ENCODE measurements at places on chromosomes 6 and 20.

- no peak for DNase-seq
Observed at GRCh38 chr6:30682143-30683117, 4.0 kb downstream of the PPP1R18 start.

- DNase-seq = peak; percentile 81
Observed at GRCh38 chr6:137717074-137718073, 149.7 kb upstream of the TNFAIP3 start.

DNA sequence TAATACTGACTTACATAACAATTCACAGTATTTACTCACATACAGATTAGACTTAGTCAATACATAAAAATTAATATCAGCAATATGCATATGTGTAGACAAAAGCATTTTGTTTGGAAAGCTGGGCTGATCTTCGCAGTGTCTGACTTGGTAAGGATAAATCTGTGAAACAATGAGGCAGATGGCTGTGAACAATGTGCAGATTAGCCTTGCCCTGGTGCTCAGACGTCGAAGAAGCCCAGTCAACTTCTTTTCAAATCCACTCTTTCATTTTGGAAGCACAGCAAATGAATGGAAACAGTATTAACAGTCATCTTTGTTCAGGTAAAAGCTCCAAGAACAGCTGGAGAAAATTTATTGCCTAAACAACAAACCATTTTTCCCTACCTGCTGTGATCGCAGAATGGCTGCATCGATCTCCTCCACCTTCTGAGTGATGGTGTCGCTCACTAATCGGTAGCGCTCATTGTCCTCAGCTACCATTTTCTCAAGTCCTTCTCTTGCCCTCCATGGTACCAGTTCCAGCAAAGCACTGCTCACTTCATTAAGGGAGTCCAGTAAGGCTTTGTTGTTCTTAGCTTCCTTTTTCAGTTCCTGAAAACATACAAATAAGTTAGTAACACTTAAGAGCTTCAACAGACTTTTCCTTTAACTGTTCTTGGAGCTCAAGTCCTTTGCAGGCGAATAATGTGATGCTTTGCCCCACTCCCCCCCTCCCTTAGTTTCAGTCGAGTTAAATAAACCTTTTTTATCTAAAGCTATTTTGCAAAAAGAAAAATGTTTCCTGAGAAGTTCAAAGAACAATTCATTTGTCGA is 116.5 kb downstream of the DST start:
- DNase-seq = no peak

DNA sequence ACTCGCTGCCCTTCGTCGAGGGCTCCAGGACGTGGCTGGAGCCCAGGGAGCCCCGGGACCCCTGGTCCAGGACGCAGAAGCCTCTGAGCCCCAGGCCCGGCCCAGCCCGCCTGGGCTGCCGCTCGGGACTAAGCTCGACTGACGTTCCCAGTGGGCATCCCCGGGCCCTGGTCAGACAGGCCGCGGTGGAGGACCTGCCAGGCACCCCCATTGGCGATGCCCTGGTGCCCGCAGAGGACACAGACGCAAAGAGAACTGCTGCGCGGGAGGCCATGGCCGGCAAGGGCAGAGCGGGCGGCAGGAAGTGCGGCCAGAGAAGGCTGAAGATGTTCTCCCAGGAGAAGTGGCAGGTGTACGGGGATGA is 28.9 kb downstream of the ZNF831 start:
- DNase-seq = no peak

GRCh38 chr20:52621401-52621800 is 350.8 kb upstream of the TSHZ2 start:
- no peak for DNase-seq

- DNase-seq = no peak
Observed at GRCh38 chr6:88631830-88632229, 331.6 kb downstream of the RNGTT start.

GRCh38 chr20:49516916-49517804 is 34.7 kb upstream of the KCNB1 start:
- no peak for DNase-seq

DNA sequence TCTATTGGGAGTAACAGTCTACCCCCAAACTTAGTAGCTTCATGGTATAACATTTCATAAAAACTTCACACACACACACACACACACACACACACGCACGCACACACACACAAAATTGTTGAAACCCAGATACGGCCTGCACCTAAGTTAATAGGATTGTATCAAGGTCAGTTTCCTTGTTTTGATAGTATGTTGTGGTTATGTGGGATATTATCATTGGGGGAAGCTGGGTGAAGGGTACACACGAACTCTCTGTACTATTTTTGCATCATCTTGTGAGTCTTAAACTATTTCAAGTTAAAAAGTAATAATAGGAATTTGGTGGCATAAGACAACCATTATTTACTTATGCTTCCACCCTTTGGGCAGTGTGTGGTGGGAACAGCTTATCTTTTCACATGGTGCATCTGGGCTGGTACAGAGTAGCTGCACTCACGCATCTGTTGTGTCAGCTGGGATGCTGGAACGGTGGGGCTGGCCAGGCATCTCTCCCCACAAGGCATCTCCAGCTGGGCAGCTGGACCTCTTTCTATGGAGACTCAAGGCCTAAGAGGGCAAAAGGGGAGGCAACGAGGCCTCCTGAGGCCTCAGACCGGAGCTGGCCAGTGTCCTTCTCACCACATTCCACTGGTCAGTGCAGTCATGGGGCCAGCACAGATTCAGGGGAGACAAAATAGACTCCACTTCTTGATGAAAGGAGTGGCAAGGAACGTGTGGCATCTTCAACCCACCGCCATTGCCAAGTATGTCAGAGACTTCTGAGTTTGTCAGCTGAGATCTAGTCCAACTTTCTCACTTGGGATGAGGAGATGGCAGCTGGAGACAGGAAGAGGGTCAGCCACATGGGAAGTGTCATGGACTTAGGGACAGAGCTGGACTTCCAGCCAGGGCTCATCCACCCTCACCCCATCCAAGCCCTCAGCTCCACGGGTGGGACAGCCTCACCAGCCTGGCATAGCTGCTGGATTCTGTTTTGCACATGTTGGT is 20.5 kb upstream of the IP6K3 start:
- DNase-seq = no peak

GRCh38 chr6:35258336-35258735 is 1.2 kb upstream of the ZNF76 start:
- no peak for DNase-seq

DNA sequence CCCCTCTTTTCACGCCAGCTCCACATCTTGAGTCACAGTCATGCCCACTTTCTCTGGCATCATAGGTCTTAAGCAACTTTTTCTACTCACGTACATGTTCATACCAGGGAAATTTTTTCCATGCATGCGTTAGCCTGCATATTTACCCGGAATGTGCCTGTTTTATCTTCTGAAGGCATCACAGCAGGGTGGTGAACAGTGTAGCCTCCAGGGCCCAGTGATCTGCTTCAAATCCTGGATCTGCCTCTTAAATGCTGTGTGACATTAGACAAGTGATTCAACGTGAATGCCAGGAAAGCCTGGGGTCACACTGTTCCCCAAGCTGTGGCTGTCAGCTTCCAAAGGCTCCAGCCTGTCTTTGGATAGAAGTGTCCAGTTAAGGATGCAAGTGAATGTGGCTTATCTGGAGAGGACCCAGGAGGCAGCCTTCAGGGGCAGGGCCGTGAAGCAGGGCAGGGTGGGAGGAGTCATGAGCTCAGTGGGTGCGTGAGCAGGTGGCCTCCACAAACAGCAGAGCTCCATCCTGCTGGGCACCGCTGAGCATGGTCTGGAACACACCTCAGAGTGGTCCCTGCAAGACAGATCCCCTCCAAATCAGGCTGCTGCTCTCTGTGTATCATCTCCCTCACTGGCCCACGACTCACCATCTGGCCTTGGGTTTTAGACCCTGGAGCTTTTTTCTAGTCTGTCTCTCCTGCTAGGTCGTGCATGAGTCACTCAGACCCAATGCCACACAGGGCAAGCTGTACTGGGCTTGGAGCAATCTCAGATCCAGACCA is 30.4 kb upstream of the CD93 start:
- DNase-seq = no peak

- no peak for DNase-seq
Observed at GRCh38 chr6:47492355-47492754, 14.8 kb downstream of the CD2AP start.

DNA sequence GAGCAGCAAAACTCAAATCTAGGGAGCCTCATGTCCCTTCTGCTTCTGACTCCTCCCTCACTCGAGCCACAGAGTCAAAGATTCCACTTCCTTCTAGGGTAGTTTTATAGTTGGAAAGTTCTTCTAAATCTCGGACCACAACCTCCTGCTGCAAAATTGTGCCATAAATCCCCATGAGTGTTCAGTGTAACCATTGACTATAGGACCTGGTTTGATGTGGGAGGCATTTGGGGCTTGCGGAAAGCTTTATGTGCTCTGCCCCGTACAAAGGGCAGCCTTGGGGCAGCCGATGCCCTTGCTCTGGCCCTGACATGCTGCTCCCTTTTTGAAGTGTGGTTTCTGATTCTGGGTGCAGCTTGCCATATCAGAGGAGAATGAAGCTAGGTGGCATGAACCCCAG is 43.6 kb upstream of the IER3 start:
- no peak for DNase-seq

DNA sequence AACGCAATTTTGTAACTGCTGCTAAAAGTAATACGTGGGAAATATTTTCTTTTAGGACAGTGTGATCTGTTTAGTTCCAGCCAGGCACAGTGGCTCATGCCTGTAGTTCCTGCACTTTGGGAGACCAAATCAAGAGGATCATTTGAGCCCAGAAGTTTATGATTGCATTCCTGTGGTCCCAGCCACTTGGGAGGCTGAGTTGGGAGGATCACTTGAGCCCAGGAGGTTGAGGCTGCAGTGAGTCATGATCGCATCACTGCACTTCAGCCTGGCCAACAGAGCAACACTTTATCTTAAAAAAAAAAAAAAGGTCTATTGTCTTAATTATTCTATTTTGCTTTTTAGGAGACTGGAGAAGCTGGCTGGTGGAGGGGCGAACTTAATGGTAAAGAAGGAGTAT is 101.5 kb downstream of the CD2AP start:
- no peak for DNase-seq

- no peak for DNase-seq
Observed at GRCh38 chr20:4585758-4586157, 136.0 kb upstream of the PRND start.

GRCh38 chr20:38937978-38938473 is 11.8 kb downstream of the FAM83D start:
- DNase-seq = peak; percentile 59

DNA sequence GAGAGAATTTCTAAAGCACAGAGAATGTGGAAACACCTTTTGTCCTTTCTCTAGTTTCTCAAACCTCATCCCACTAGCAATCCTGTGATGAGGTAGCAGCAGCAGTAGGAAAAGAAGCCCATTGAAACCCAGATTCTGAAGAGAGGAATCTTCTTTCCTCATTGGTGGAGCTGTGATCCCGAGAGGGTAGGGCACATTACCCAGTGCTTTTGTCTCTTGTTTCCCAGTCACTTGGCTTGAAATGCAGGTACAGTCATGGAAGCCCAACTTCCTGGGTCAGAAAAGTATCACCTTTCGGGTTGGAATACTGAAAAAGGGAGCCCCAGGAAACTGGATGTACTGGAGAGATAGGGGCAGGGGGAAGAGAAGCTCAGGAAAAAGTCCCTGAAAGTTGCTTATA is 417.4 kb downstream of the TBC1D32 start:
- DNase-seq = no peak

DNA sequence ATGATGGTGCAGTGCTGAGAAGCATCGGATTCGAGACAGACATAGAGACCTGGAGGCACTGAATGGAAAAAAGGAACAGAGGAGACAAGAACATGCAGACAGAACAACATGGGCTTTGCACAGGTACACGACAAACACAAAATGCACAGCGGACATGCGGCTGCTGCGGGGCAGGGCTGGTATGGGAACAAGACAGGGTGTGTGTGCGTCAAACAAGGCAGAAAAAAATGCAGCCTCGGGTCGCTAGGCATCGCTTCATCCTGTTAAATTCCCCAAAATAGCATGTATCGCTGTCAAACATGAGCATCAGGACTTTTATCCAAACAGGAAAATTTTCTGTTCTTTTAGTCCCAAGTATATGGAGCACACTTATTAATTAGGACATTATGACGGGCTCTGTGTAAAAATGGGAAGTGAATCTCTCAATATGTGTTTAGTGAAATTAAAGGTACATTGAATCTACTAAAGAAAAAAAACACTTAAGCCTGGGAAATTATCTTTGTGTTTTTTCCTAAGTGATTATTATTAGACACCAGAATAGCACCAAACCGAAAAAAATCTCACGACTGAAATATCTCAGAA is 36.1 kb upstream of the TBXT start:
- DNase-seq = no peak

DNA sequence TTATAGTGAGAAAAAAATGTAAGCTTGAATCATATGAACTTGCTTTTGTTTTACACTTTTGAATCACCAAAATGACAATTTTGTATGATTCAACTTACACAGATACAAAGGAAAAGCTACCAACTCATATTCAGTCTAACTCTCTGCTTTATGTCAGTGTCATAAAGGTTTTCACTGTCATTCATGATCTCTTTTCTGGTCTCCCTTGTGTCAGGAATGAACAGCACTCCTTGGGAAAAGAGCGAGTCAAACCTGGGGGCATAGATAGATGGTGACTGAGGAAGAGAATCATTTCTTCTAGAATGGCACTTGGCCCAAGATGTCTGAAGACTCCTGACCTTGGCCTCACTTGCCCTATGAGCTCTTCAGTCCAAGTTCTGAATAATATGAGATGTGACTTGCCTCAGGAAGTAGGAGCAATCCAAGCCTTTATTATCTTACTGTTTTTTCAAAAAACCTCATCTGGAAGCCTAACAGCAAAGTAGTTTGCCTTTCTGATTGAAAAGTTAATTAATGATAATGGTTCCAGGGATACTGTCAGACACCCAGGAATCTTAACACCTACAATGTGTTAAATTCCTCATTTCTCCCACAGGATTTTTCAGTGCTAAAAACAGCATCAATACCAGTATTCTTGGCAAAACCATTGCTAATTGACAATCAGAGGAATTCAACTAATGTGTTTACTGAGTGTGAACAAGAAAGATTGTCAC is 270.0 kb upstream of the HSF2 start:
- no peak for DNase-seq

- DNase-seq = peak; percentile 80
Observed at GRCh38 chr20:47568019-47568418, 66.3 kb downstream of the NCOA3 start.

- no peak for DNase-seq
Observed at GRCh38 chr6:33784787-33785186, 4.1 kb downstream of the LEMD2 start.

DNA sequence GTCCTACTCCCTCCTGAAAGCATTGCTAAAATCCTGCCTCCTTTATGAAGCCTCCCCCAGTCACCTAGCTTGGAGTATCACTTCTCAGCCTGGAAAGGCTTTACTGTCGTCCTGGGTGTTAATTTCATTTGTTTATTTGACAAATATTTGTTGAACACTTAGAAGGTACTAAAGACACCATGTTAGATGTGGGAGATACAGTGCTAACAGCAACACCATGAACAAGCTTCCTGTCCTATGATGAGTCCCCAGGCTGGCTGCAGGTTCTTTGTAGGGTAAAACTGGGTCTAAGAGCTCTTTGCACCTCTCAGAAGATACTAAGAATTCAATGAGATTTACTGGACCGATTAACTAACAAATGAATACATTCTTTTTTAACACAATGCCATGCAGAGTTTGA is 109.2 kb upstream of the TMEM170B start:
- peak; percentile 85 for DNase-seq
